ENCODE measurements at places on chromosomes 11 and 22.

- ATAC-seq = no peak
These were observed 88.2 kb downstream of the SHANK2 start for GRCh38 chr11:71164186-71164585.

- ATAC-seq = no peak
These were observed 194.6 kb downstream of the INSC start for GRCh38 chr11:15309296-15309695.

DNA sequence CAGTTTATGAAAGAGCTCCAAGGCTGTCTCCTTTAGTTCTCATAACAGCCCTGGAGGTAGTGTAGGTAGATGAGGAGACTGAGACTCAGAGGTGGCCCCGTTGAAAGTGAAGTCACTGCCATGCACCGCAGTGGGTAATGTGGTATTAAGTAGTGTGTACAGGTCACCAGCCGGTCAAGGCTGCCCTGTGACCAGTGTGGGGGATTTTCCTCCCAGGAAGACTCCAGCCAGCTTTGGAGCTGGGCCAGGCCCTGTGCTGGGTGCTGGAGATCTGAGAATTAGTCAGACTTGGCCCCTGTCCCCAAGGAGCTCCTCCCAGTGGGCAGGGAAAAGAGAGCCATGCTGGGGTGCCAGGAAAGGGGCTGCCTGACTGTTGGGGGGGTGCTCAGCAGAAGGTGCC, 5.3 kb downstream of the OMP start:
- ATAC-seq = peak; percentile 72

DNA sequence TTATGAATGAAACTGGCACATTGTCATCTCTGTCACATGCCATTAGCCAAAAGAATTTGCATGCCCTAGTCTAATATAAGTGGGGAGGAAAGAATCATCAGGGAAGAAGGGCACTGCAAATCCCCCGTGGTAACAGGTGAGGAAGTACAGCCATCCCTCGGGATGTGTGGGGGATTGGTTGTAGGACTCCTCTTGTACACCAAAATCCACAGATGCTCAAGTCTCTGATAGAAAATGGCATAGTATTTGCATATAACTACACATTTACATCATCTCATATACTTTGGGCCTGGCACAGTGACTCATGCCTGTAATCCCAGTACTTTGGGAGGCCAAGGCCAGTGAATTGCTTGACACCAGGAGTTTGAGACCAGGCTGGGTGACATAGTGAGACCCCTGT, 109.7 kb downstream of the HIPK3 start:
- no peak for ATAC-seq

DNA sequence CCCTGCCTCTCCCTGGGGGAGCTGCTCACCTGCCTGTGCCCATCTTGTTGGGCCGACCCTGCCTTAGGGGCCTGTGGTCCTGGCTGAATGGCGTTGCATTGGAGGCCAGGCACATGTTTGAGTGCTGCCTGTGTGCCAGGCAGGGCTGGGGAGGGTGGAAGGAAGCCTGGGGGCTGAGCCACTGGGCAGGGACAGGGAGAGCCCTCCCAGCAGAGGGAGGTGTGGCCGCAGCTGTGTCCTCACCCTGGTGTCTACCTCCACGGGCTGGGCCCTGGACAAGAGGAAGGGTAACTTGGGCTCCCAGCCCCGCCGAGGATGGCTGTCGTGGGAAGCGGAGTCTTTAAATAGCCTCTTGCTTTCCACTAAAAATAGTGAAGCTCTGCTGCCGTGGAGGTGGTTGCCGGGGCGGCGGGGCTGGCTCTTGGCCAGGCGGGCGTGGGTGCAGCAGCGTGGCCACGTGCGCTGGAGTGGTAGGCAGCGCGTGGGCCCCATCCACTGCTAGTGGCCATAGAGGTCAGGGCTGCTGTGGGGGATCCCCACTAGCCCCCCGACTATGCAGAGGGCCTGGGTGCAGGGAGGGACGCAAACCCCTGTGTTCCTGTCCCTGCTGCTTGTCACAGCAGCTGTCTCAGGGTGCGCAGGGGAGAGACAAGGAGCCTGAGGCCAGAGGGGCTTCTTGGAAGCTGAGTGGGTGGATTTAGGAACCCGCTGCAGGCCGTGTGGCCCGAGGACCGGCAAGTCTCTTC, 6.2 kb downstream of the ZDHHC8 start:
- no peak for ATAC-seq

DNA sequence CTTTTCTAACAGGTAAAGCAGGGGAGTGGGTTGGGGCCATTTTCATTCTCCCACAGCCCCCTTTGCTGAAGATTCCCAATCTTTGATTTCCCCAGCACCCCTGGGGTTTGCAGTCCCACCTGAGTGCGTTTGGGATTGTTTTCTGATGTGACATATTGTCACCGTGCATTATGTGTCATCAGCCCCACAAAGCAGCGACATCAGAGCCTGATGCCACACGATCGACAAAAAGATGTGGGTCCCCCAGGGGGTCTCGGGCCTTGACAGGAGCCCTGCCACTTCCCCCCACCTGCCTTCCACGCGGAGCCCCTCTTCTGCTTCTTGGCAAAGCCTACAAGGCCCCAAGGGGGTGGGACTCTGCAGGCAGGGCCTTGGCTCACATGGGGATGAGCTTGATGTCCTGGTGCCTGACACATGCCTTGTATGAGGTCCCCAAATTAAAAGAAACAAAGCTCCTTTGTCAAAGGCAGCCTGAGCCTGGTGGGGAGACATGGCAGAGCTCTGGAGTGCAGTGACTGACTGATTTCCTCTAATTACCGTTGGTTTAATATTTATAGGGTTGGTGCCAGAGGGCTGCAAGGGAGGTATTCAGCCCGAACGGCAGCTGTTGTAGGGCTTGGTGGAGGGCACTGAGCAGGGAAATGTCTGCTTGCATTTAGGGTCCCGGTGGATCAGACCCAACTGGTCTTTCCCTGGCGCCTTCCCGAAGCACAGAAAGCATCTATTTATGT, 149.2 kb downstream of the MIAT start:
- ATAC-seq = no peak

- no peak for ATAC-seq
These were observed 26.7 kb upstream of the TOLLIP start for GRCh38 chr11:1335811-1336761.

GRCh38 chr22:45608763-45609180, 62.9 kb upstream of the ATXN10 start:
- ATAC-seq = peak; percentile 89

DNA sequence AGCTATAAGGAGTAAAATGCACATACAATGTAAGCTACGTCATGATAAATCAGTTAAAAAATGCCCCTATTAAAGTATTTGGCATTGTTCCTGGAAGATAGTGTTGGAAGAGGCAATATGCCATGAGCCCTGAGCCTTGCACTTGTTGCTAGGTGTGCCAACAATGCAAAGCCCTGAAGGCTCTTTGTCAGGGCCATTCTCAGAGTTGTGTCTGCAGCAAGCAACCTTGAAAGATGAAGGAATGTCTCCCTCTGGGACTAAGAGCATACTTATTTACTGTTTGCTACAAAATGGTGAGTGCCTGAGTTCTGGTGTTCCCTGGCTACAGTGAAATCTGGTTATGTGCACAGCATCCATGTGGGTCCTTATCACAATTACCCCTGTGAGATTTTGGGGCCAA, 322.3 kb upstream of the FAT3 start:
- no peak for ATAC-seq
